ENCODE measurements at places on chromosomes 2 and 18.

- no peak for DNase-seq
Measured at GRCh38 chr2:106184857-106185256, 9.2 kb downstream of the UXS1 start.

GRCh38 chr2:60885683-60886082, 4.3 kb downstream of the REL start:
- DNase-seq, result no peak

DNA sequence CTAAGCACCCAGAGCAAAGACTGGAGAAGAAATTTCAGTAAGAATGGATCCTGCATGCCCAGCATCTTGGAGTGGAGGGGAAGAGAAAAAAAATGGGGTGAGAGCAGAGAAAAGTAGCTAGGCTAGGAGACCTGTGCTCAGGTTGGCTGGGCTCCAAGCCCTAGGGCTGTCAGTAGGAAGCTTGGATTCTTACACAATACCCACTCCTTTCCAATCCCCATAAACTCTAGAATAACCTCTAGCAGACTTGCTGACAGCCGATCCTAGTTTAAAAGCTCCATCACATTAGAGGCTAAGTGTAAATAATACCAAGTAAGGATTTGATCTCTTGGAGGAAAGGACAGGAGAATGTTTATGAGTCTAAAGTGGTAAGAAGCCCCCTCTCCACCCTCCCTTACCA, 46.2 kb upstream of the NABP1 start:
- DNase-seq, result no peak

GRCh38 chr2:200843993-200844948, 20.2 kb downstream of the CLK1 start:
- DNase-seq, result no peak

GRCh38 chr18:74832999-74833398, 235.3 kb downstream of the ZNF407 start:
- no peak for DNase-seq

- peak; percentile 32 for DNase-seq
Measured at GRCh38 chr18:46481048-46481846, 175.8 kb downstream of the LOXHD1 start.

DNA sequence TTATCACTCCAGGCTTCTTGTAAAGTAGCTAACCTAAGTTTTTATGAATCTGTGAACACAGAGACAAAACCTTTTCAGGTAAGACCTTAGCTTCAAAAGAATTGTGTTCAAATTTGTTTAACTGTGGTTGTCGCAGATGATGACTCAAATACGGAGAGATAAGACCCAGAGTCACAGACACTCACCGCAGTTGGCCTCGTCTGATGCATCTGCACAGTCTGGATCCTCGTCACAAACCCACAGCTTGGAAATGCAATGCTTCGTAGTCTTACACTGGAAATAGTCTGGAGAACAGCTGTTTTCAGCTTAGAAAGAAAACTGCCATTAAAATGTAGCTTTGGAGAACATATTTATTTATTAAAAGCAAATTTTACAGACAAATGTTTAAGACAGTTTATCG, 1662.1 kb upstream of the NXPH2 start:
- no peak for DNase-seq

DNA sequence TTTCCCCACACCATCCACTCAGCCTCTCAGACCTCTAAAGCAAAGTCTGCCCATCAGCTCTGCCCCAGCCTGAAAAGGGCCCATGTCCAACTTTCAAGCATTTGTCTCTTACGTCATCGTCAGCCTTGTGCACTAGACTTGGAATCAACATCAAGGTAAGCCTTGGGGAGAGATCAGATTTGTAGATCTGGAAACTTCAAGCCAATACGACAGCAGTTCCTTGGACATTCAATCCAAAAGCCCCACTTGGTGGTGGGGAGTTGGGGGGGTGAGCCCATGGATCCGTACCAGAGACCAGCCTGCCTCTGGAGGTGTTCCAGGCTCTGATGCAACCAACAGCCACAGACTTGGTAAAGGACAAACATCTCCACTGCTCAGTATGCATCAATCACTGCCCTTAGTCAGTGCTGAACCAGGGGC, 206.8 kb upstream of the MEIS1 start:
- no peak for DNase-seq

DNA sequence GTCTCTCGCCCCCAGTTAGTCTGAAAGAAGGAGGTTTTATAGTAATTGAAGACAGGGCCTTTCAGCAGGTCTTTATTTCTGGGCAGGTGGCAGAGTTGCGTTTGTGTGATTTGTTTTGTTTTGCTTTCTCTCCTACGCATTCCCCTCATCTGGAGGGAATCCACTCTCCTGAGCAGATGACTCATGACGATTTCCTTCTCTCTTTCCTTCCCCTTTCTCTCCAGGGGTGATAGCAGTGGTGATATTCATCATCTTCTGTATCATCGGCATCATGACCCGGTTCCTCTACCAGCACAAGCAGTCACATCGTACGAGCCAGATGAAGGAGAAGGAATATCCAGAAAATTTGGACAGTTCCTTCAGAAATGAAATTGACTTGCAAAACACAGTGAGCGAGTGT, 888.8 kb downstream of the CNTNAP5 start:
- no peak for DNase-seq

- DNase-seq, result no peak
Measured at GRCh38 chr2:85504778-85505261, 34.1 kb upstream of the MAT2A start.

Data from T-cell (primary cell).